HFFc6 (cell line): ENCODE measurements at places on chromosomes 4 and X. TPM values are rescaled to one million over a fixed set of nuclear protein-coding genes. Genes with fewer than 3 reads are reported as not detected.

GRCh38 chr4:157220371-157220881, at the start of gene GRIA2:
Gene GRIA2 (plus strand): TSS chr4:157220728. CDS start chr4:157221043, 315 bp downstream.
- no peak for DNase-seq

DNA sequence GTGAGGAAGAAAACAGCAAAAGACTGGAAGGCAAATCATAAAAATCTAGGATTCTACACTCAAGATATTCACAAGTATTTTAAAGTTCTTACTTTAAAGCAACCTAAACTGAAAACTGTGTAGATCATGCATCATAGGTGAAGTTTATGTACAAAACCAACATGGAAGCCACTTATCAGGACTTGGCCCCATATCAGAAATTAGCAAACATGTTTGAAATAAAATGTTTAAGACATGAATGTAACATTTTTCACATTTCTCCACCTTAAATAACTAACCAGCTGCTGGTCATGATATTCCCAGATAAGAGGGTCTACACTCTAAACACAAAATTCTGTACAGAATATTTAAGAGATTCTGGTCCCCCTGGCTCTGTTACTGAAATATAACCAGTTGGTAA, 38.5 kb downstream of the APBB2 start:
- DNase-seq, result no peak

DNA sequence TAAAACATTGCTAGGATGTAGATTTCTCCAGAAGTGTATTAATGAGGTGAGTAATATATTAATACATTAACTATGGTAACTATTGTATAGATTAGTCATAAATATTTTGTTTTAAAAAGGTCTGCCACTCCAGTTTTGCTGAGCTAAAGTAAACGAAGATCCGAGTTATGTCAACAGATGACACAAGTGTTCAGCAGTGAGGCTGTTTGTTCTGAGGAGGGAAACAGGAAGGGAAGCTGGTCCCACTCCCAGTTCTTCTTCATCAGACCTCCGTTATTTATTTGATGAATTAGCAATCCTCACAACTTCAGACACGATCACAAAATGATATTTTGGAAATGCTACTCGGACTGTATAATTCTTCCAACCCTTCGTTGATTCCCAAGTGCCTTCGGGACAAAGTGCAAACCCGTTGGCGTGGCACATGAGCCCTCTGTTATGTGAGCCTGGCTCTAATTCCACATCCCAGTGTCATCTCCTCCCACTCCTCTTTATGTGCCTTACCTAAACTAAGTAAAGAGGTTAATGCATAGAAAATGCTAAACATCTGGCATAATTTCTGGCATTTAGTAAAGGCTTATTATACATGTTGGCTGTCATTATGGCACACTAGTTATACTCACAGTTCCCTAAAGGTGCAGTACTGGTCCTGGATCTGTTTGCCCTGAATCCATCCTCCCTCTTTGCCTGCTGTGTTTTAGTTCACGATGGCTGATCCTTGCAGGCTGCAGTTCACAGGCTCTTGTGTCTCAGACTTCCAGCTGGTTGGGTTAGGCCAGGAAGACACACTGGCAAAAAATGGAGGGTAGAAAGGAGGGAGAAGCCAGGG, 190.6 kb upstream of the LNX1 start:
- peak; percentile 32 for DNase-seq

GRCh38 chr4:87274803-87275202, 47.9 kb downstream of the HSD17B13 start:
- no peak for DNase-seq

GRCh38 chr4:154067786-154068185, 278.9 kb upstream of the SFRP2 start:
- no peak for DNase-seq

GRCh38 chr4:12770351-12770750, 713.8 kb downstream of the RAB28 start:
- no peak for DNase-seq

AMBN gene
- not detected in 3 replicates for total RNA-seq
